Left lobe of liver (tissue), 2 donors: ENCODE measurements at places on chromosomes 2 and 18.

DNA sequence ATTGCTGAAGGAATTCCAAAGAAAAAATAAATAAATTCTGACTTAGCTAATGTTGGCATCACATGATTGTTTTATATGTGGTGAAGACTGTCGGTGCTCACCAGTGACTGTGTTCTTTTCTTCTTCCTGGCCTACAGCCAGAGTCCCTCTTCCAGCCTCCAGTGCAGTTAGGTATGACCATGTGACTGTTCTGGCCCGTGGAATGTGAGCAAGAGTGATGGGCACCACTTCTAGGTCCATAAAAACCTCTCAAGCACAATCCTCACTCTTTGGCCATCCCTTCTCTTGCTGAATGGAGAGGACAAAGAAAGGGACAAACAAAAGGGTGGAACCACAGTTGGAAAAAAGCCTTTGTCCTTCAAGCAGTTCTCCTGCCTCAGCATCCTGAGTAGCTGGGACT, 39.0 kb upstream of the BMPR2 start:
- no peak for DNase-seq

DNA sequence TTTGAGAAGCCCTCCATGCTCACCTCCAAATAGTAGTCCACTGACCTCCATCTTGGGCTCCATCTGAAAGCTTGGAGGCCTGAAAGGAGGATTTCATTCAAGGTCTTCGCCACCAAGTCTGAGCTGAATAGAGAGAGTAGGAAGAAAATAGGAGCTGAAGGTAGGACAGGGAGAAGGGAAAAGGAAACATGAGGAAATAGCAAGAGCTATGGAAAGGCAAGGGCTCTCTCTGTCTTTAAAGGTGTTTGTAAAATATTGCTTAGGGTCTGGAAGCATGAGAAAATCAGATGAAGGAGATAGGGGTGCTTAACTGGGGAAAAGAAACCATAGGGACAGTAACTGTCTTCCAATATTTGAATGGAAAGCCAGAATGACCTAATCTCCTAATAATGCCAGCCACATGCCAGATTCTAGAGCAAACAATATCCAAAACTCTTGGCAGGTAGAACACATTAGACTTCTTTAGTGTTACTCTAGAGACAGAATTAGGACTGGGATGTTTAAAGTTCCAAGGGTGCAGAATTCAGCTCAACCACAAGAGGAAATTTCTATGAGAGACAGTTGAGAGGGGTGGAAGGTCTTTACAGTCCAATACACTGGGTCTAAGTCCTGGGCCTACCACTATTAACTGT, 67.4 kb downstream of the NAB1 start:
- no peak for DNase-seq

DNA sequence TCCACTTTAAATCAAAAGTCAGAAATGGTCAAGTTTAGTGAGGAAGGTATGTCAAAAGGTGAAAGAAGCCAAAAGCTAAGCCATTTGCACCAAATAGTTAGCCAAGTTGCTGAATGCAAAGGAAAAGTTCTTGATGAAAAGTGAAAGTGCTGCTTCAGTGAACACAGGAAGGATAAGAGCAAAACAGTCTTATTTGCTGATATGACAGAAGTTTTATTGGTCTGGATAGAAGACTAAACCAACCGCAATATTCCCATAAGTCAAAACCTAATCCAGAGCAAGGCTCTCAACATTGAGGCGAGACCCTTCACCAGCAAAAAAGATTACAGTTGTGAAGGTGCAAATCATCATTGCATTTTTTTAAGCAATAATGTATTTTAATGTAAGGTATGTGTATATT, 496.5 kb upstream of the LRATD1 start:
- DNase-seq: no peak

DNA sequence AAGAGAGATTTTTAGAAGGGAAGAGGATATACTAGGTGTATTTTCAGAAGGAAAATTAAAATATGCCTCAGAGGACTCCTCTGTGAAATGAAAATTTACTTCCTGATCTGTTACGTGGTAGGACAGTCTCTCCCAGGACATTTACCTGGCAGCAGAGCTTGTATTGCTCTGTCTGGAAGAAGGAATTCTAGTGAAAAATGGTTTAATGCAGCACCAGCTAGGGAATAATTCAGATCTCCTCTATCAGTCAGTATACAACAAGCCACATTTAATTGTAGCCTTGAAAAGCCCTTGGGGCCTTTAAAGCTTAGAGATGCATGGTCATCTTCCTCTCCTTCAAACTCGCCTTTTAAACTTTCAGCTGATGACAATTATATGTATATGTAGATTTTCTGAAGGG, 49.6 kb downstream of the PIK3C3 start:
- no peak for DNase-seq

- no peak for DNase-seq
Observed at GRCh38 chr18:11946756-11947155, 34.6 kb upstream of the IMPA2 start.

DNA sequence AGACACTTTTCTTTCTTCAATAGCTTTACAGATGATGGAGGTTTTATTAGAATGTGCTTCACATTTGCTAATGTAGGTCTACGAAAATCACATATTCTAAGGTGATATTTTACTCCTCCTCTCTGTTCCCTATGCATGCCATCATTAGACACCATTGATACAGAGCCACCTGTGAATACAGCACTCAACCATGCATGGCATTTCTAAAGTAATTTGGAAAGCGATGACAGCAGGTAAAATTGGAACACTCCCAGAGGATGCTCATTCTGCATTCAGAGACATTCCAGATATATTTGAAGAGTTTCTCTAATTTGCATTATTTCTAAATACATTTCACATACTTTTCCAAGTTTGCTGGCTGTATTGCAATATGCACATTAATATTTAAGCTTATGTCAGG, 65.3 kb upstream of the RIT2 start:
- DNase-seq: no peak
